ENCODE measurements at places on chromosomes 7 and 10. TPM values are rescaled to one million over a fixed set of nuclear protein-coding genes. Genes with fewer than 3 reads are reported as not detected.

- peak; percentile 23 for DNase-seq
Observed at GRCh38 chr7:139916717-139917395, 87.8 kb downstream of the TBXAS1 start.

DNA sequence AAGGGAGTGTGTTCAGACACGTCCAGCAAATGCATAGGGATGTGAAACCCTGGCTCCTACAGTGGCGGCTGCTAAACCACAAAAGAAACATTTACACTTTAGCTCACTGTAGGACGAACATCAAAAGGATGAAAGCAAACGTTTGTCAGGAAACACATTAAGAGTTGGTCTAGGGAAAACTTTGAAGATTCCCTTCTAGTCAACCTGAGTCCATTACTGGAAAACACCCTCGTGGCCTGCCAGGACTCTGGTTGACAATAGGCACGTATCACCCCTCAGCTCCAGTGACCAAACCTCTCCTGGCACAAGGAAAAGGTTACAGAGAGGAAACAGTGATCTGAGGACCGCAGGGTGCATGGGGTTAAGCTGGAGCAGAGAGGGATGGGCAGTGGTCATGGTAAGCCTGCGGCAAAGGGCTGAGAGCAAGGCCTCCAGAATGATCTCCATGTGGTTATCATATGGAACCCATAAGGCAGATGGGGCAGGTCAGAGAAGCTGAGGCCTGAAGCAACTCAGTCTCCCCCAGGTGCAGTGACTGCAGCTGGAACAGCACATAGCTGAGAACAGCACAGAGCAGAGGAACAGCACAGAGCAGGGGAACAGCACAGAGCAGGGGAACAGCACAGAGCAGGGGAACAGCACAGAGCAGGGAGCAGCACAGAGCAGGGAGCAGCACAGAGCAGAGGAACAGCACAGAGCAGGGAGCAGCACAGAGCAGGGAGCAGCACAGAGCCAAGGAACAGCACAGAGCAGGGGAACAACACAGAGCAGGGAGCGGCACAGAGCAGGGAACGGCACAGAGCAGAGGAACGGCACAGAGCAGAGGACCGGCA, 49.9 kb downstream of the CHST15 start:
- DNase-seq, result no peak

DNA sequence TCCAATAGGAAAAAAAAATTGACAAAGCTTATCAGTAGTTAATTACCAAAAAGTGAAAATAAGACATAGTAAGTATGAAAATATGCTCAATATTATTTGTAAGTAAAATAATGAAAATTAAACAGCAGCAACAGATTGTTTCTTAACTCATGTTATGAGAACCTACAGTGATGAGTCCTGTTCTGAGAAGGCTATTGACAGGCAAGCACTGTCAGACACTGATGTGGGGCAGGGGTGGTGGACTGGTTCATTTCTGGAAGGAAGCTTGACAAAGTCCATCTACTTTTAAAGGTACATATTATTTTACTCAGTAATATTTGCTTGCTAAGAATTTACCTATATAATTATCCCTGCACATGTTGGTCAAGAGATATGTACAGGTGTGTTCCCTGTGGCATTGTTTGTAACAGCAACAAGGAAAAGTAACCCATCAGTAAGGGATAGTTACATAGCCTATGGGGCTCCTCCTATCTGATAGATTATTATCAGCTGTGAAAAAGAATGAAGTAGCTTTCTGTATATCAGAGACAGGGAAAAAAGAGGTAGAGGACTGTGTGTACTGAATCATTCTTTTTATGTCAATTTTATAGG, 161.6 kb downstream of the RTKN2 start:
- no peak for DNase-seq

The AGFG2 gene
- 30.4 TPM for total RNA-seq

GRCh38 chr7:12951397-12951801, 264.0 kb downstream of the ARL4A start:
- peak; percentile 78 for DNase-seq

The RAPGEF5 gene
- total RNA-seq, result 16.6 TPM

DNA sequence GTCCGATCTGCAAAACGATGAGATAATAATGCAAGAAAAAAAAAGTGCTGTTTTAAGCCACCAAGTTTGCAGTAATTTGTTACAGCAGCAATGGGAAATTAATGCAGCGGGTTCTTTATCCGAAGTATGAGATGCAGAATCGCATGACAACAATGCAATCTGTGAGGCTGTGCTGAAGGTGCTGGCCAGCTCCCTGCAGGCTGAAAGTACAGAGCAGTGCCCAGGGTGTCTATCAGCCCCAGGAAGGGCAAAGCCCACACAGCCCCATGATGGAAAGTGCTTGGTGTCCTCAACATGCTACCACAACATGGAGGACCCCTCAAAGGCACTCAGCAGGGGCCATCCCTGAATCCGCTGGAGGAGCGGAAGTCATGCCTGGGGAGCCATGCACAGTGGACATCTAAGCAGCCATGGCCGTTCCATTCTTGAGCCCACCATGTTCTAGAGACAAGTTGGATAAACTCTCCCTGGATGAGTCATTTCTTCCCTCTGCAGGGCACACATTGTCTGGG, 199.5 kb upstream of the PFKP start:
- no peak for DNase-seq

- peak; percentile 41 for DNase-seq
Observed at GRCh38 chr10:103816431-103816830, 38.9 kb downstream of the SH3PXD2A start.

DNA sequence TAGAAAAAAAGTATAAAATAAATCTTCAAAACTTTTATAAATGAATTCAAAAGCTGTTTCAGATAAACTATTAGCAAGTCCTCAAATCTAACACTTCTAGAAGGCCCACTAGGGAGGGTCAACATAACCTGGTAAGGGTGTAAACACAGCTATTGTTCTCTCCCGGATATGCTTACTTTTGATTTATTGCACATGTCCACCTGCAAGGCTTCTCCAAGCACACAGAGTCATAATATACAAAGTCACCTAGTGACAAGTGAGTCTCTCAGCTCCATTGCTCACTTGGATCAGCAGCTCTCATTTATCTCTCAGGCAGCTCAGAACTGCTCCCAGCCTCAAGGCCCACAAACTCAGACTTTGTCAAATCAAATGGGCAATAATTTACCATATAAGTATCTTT, 44.0 kb upstream of the COL1A2 start:
- DNase-seq, result no peak

- no peak for DNase-seq
Observed at GRCh38 chr10:100763043-100763747, 17.8 kb downstream of the PAX2 start.

DNA sequence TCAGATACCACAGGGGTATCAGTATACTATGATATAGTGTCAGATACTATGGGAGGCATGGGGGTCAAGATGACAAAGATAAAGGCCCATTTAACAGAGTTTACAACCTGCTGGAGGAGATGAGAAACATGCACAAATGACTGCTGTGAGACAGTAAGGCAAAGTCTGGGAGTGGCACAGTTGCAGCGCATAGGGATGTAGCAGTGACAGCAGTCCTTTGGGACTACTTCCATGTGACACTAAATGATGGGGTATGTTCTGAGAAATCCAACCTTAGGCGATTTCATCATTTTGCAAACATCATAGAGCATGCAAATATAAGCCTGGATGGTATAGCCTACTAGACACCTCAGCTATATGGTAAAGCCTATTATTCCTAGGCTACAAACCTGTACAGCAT, 56.8 kb downstream of the CDK1 start:
- DNase-seq, result no peak

- no peak for DNase-seq
Observed at GRCh38 chr10:131872011-131872826, 28.6 kb upstream of the PPP2R2D start.

DNA sequence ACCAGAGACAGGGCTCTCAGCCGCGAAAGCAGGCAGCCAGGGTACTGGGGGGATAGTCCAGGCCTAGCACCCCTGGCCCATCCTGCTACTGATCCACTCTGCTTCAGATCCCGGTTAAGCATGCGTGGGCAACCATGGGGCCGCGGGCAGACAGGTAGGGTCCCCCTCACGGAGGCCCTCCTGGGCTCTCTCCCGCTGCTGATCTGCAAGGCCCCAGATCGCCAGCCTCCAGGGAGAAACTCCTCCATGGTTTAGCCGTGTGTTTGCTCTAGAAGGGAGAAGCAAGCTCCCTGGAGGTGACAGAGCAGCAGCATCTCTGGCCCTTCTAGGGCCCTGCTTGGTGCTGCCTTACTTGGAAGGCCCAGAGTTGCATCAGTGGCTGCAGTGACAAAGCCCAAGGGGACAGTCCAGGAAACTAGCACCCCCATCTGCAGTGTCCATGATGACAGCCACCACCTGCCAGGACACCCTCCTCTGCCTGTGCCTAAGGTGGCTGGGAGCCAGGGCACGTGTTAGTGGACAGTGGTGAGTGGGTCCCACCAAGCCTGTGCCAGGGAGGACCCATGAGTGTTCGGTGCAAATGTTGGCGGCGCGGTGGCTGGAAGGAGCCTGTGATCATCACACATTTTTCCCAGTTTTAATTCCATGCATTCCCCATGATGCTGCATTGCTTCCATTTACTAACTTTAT, 29.2 kb downstream of the CALML5 start:
- no peak for DNase-seq

The DPP6 gene
- total RNA-seq, result not detected

DNA sequence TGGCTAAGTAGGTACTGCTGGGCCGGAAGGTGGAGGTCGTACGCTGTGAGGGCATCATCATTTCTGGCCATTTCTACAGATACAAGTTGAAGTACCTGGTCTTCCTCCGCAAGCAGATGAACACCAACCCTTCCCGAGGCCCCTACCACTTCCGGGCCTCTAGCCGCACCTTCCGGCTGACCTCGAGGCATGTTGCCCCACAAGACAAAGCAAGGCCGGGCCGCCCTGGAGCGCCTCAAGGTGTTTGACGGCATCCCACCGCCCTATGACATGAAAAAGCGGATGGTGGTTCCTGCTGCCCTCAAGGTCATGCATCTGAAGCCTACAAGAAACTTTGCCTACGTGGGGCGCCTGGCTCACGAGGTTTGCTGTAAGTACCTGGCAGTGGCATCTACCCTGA, 56.8 kb downstream of the ATXN7L1 start:
- no peak for DNase-seq

DNA sequence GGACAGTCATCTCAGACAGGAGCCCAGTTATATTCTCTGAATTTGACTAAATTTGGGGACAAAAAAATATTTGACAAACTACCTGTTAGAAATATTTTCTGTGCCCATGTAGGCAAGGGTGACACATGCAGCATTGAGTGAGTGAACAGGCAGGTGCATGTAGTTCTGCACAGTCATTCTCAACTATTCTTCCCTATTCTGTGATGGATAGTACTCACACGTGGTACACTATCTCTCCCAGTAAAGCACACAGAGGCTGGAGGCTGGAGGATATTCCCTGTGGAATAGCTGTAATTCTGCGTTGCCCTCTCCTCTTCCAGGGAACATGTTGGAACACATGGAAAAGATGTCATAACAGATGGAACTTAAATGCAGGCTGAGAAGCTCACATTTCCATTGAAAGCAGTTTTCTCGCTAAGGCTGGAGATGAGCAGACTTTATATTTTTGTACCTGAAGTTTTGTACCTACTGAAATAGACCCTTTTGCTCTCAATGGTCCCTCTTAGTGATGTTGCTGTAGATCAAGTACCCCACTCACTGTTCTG, 75.0 kb downstream of the GPR141 start:
- no peak for DNase-seq

GRCh38 chr10:86688398-86688921, 20.1 kb downstream of the LDB3 start:
- no peak for DNase-seq

The CALML3 gene
- not detected for total RNA-seq

GRCh38 chr10:126097558-126098225, 201.3 kb downstream of the FANK1 start:
- DNase-seq, result no peak

The SEMA3C gene
- total RNA-seq, result 20.9 TPM

The RAB19 gene
- 9.1 TPM for total RNA-seq

- DNase-seq, result no peak
Observed at GRCh38 chr10:102777711-102778453, 34.1 kb downstream of the WBP1L start.

DNA sequence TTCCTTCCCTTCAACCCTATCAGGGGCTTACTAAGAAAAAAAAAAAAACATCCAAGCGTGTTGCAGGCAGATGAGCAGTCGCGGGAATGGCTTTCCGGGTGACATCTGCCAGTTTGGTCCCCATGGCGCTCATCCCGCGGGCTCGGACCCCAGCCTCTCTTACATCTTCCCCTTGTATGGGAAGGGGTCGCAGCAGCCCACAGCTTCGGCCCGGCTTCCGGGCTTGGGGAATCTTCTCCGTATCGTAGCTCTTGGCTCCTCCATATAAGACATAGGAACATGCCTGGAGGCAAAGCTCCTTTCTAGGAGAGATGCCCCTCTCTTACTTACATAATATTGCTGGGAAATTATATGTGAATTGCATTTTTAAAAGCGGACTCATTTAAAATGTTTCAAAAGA, 99.5 kb downstream of the CUX1 start:
- no peak for DNase-seq

GRCh38 chr10:30447125-30447799, 13.3 kb downstream of the MAP3K8 start:
- DNase-seq, result peak; percentile 95

DNA sequence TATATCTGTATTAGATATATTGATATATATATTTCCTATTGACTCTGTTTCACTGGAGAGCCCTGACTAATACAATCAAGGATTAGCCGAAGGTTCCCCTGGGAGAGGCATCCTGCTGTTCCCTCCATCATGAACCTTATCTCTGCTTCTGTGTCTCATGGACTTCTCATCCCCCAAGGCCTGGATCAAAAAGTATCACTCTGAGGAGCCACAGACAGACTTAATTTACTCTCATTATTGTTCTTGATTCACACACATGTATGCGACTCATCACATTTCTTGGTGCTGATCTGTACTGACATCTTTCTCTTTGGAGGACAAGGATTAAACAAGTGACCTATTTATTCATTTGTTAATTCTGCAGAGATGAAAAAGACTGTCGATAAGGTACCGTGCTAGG, 550.2 kb downstream of the KCNMA1 start:
- DNase-seq, result no peak

- DNase-seq, result no peak
Observed at GRCh38 chr7:114989531-114989930, 67.6 kb downstream of the MDFIC start.

The FRA10AC1 gene
- total RNA-seq, result 10.4 TPM

DNA sequence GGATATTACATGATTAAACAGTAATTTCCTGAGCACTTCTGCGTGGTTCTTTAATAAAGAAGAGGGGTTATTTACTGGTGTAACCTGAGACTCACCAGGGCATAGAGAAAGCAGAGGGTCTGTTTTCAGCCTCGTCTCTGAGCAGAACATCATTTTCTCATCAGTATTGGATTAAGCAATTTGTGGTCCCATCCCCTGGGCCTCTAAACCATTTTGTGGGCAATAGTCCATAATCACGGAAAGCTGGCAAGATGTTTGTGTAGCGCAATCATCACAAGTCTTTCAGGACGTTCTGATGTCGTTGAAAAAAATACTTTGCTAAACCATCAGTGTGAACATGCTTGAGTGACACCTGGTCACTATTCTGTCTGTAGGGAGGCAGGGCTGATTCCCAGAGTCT, 37.1 kb upstream of the SEC61G start:
- no peak for DNase-seq

GRCh38 chr10:128011059-128011979, 104.4 kb downstream of the PTPRE start:
- peak; percentile 80 for DNase-seq

GRCh38 chr7:16515785-16516685, 10.6 kb upstream of the LRRC72 start:
- no peak for DNase-seq

The CCDC7 gene
- total RNA-seq, result 6.9 TPM

The NUTM2B gene
- 1.3 TPM for total RNA-seq

The C10orf53 gene
- total RNA-seq, result not detected

Data from PC-9 (cell line).